DMS 273 treated with DMSO at 0.1 percent for 48 hours (cell line): ENCODE measurements at places on chromosomes 3 and 15.

GRCh38 chr15:32636410-32636809, 5.1 kb upstream of the SCG5 start:
- DNase-seq = no peak

DNA sequence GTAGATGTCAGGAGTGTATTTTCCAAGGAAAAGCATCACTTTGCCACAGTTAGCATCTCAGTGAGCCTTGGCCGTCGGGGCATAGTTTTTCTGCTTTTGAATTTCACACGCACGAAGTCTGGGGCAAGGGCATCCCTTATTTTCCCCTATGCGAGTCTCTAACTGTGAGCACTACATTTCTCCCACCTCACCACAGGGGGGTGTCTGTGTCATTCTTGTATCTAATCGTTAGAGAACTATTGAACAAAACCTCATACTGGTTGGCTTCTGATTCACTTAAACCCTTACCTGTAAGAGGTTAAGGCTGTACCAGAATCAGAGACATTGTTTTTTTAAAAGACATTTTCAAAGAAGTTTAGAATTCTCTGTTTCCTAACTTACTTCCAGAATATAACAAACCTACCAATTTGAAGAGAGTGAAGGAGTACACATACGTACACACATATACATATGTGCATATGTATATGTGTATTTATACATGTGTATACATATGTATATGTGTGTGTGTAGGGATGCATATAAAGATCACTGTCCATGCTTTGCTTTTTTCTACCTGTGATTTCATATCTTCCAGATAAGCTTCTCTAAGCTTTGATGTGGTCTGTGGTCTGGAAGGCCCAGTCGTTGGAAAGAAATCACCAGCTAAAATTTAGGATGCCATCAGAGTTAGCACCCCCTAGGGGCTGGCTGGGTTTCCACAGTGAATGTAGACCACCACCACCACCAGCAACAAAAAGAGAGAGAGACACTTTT, 49.4 kb downstream of the MYZAP start:
- no peak for DNase-seq

- DNase-seq = peak; percentile 69
Measured at GRCh38 chr3:25789596-25790556, at the start of gene OXSM. Gene OXSM (plus strand): TSS chr3:25790090. CDS start chr3:25791021, 931 bp downstream.

DNA sequence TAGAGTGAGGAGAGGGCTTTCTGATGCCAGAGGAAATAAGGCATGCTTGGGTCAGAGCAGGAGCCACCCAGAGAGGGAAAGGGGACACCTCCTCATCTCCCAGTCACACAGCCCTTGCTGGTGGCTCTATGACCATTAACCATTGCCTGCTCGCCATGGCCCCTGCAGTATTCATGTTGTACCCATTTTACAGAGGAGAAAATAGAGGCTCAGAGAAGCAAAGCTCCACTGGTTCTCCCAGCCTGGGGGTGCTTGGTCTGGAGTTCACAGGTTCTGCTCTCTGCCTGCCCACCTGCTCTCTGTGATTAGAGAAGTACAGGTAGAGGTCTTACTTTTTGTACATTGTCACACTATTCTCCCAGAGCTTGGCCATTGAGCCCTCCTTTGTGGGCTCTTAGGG, 56.2 kb downstream of the LINGO1 start:
- no peak for DNase-seq

GRCh38 chr3:60053526-60054265, 1003.9 kb upstream of the CFAP20DC start:
- DNase-seq = no peak

DNA sequence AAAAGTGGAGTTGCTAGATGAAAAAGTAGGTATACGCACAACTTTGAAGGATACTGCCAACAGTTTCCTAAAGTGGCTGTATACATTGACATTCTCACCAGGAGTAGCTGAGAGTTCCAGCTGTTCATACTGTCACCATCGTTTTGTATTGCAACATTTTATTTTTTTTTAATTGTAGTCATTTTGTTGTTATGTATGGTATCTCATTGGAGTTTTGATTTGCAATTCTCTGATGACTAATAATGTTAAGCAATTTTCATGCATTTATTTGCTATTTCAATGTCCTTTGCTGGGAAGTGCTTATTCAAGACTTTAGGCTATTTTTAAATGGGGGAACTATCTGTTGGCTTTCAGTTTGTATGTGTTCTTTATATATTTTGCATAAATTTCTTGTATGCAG, 185.1 kb upstream of the TGFBR2 start:
- no peak for DNase-seq

GRCh38 chr3:68360492-68360891, 571.9 kb downstream of the TAFA4 start:
- DNase-seq = no peak

- DNase-seq = no peak
Measured at GRCh38 chr15:76840830-76841460, 64.2 kb downstream of the SCAPER start.

GRCh38 chr3:23421811-23422516, 218.8 kb downstream of the UBE2E2 start:
- DNase-seq = no peak

DNA sequence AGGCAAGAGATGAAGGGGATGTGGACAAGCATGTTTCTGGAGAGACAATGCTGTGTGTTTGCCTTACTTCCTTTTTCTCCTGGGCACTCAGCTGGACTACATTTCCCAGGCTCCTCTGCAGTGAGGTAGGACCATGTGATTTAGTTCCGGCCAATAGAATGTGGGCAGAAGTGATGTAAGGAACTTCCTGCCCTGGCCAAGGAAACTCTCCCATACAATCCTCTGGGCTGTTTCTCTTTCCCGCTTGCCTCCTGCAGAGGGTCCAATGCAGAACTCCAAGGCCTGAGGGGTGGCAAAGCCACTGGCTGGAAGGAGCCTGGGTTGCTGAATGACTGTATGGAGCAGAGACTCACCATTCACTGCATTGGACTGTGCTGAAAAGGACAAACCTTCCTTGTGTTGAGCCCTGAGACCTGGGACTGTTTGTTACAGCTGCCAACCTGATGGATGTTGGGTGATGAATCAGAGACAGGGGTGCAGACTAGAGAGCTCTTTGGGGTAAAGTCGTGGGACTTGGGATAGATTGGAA, 82.7 kb upstream of the SLC6A6 start:
- DNase-seq = peak; percentile 18

GRCh38 chr3:190575437-190576185, 61.7 kb downstream of the IL1RAP start:
- DNase-seq = no peak

DNA sequence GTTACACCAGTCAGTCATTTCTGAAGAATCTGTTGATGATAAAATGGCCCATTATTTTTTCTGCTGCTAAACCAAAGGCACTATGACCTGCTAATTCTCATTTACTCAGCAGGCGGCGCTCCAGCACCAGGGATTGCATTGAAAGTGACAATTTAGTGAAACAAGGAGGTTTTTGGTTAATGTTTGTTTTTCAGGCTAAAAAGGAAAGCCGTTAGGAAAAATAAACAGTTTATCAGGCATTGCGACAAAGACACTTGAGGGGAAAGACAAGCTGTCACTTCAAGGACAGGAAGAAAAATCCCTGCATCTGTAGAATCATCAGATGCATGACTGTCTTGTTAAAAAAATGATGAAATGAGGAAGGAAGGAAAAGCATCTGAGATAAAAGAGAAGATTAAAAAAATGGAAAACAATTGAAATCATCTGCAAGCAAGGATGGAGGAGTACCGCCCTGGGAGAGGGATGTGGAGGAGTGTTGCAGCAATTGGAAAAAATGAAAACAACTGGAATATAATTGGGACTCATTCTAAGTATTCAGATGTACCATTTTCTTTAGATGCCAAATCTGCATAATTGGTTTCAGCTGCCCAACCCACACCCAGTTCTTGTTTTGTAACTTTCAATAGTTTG, 54.0 kb downstream of the NR1D2 start:
- no peak for DNase-seq

- no peak for DNase-seq
Measured at GRCh38 chr3:60512506-60512905, 738.7 kb downstream of the FHIT start.

DNA sequence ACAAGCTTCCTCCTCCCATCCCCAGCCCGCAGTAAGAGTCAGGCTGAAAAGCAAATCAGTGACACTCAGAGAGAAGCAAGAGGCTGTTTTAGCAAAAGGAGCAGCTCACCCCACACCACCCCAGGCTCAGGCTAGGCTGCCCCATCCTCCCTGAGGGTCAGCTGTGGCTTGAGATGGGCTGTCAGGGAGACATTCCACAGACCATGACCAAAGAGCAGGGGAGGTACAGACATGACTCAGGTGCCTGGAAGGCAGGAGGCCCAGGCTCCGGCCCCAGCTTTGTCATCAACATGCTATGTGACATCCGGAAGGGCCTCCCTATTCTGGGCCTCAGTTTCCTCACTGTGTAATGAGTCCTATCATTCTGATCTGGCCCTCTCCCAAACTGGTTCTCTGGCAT, 24.7 kb downstream of the HCN4 start:
- no peak for DNase-seq

DNA sequence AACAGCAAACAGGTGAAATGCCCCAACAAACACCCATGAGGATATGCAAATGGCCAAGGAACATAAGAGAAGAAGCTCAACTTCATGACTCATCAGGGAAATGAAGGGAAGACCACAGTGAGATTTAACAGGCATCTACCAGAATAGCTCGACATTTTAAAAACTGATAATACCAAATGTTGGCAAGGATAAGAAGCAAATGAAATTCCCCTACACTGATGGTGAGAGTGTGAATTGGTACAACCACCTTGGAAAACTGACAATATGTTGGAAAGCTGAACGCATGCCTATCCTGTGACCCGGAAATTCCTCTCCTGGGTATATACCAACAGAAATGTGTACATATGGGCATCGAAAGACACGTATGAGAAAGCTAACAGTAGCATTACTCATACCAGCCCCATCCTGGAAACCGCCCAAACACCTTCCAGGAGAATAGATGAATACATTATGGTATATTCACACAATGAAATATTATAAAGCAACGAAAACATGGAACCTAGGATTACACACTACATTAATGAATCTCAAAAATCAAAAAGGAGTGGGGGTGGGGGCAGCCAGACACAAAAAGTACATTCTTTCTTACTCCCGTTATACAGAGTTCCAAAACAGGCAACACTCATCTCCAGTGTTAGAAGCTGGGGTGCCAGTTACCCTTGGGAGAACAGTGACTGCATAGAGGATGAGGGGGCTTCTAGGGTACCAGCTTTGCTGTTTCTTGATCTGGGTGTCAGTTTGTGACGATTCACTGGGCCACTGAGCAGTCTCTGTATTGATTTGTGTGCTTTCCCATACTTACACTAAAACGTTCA, 16.9 kb downstream of the RFTN1 start:
- DNase-seq = no peak

DNA sequence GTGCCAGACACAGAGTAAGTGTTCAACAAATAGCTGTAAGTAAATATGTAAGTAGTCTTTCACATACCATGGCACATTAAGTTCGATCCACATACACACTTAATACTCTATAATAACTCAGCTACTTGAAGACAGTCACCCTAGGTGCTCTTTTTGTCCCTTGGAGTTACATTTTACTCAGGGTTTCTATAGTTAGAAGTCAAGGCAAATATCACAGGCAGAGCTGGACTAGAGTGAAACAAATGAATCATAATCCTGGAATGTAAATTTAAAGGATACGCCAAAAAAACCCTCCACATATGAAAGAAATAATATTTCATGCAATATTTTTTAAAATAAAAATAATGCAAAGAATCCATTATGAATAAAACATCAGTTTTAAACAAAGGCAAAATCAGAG, 461.8 kb downstream of the MAGI1 start:
- no peak for DNase-seq

- DNase-seq = no peak
Measured at GRCh38 chr3:52118156-52118875, 35.9 kb downstream of the POC1A start.

DNA sequence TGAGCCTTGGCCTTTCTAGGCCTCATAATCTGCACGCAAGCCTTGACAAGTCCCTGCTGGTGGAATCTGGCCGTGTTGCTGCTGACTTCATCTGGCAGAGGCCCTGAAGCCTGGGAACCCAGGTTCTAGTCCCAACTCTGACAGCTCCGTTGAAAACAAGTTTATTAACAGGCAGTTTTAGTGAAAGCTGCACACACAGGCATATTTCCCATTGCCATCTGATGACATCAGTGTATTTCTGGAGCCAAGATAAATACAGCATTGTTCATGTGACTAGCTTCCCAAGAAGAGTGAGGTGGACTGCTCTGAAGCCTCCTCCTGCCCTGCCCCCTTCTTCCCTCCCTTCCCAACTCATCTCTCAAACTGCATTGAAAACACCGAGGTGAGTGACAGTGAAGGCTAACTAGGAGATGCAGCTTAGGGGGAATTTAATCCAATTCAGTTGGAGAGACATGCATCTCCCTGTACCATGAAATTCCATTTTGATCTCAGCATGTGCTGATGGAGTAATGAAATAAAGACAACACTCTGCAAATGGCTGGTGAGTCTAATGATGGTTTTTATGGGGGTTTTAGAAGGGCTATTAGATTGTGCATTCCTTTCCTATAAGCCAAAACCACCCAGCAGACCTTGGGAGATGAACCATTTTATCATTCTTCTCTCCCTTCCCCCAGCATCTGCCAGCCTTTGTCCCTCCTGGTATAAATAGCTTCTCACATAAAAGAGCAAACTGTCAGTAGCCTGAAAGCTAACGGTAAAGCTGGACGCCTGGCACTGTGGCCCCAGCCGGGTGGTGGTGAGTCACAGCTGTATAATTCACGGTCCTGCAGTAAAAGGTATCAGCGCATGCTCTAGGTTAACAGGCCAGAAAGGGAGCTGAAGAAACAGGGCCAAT, 38.0 kb downstream of the PRICKLE2 start:
- DNase-seq = peak; percentile 43

GRCh38 chr3:58104712-58105111, 96.5 kb downstream of the FLNB start:
- no peak for DNase-seq

DNA sequence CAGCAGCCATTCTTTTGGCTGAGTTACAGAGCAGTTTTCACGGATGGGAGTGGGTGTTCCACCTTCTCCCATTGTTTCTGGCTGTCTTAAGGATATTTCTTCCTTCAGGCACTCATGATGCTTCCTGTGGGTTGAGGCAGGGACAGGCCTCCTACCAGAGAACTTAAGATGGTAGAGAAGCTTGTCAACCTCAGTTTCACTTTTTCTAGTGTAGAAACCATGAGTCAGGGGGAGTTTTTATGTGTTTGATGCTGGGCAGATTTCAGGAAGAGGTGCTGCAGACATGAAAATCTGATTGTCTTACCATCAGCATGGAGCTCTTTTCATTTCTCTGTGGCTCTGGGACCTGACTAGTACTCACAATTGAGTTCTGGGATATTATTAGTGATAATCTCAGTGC, 48.7 kb upstream of the VEPH1 start:
- DNase-seq = no peak

GRCh38 chr3:169811631-169812331, 889 bp upstream of the LRRIQ4 start:
- peak; percentile 41 for DNase-seq

DNA sequence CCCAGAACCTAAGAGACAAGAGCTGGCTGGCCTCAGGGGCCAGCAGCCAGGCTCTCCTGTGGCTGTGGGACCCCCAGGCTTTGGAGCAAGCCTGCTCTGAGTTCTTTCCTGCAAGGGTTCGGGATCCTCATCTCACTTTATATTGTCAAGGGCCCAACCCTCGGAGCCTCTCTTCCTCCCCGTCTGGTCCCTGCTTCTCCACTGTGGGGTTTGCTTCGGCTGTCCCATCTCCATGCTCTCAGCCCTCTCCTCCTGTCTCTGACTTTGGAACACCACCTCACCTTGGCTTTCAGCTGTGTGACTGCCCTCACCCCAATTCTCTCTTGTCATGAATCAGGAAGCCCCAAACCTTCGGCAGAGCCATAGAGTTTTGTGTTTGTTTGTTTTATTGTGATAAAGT, 30.0 kb downstream of the MRAS start:
- DNase-seq = no peak
